ENCODE measurements at places on chromosomes 13 and 19.
A peak's percentile ranks its signal among the peaks of the same experiment; 100 is the strongest.

DNA sequence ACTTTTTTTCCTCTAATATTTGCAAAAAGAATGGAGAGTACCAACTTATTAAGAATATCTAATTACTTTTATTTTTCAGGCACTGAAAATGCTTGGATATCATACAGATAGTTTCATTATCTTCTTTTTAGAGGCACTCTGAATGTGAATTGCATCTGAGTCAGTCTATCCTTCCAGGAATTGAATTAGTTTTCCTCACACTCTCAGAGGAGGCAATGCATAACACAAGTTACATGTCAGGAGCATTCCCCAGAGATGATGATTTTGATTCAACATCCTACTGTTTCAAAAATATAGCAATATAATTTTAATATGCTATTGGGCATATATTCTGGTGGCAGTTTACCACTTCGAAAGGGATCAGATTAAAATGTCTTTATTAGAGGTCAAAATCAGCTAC lies 1315.4 kb downstream of the PCDH9 start:
- peak; percentile 80 for DNase-seq

- DNase-seq, result no peak
These were observed 38.6 kb downstream of the INSR start for GRCh38 chr19:7255631-7256030.

DNA sequence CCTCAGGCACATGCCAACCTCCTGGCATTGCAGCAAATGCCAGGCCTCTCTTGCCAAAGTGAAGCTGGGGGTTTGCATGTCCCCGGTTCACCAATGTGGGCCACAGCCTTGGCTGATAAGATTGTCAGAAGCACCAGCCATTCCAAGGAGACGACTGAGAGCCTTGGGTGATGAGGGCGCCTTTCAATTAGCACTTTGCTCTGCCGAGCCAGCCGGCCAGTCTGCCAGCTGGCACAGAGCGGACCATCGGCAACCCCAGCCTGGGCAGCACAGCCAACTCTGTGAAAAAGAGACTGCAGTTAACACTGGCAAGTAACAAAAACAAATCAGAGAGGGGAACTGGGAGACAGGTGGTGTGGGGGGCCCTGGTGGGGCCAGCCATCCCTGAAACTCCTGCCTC lies 67.3 kb downstream of the EFNB2 start:
- no peak for DNase-seq

DNA sequence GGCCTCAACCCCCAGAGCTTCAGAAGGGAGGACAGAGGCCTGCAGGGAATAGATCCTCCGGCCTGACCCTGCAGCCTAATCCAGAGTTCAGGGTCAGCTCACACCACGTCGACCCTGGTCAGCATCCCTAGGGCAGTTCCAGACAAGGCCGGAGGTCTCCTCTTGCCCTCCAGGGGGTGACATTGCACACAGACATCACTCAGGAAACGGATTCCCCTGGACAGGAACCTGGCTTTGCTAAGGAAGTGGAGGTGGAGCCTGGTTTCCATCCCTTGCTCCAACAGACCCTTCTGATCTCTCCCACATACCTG lies 969 bp upstream of the CEACAM5 start:
- no peak for DNase-seq

- no peak for DNase-seq
These were observed 6.8 kb upstream of the ZNF229 start for GRCh38 chr19:44455100-44455499.

- no peak for DNase-seq
These were observed 33.1 kb downstream of the PEX11G start for GRCh38 chr19:7455600-7456296.

GRCh38 chr13:113897966-113898365 lies 34.1 kb upstream of the GAS6 start:
- no peak for DNase-seq
